ENCODE measurements at places on chromosomes 12 and 14. TPM values are rescaled to one million over a fixed set of nuclear protein-coding genes. Genes with fewer than 3 reads are reported as not detected.

The TOMM20L gene
- total RNA-seq: not detected

The AICDA gene
- total RNA-seq: 27.6 TPM

The OR4E2 gene
- not detected for total RNA-seq

The ACVRL1 gene
- total RNA-seq: 4.4 TPM

The TMPRSS12 gene
- total RNA-seq: not detected

The PGAM5 gene
- 66.6 TPM for total RNA-seq

The AJUBA gene
- 109 TPM for total RNA-seq

The PCED1B gene
- not detected for total RNA-seq

The SLCO1C1 gene
- not detected for total RNA-seq

The PAPLN gene
- 21.2 TPM for total RNA-seq

The SERPINA12 gene
- total RNA-seq: not detected

The TMPO gene
- 264 TPM for total RNA-seq

The C12orf76 gene
- total RNA-seq: 3.6 TPM

The CD163 gene
- not detected for total RNA-seq

The ISCA2 gene
- 48.5 TPM for total RNA-seq

The DBX2 gene
- not detected for total RNA-seq

The SIX1 gene
- total RNA-seq: 22.9 TPM

The RASAL1 gene
- 29.3 TPM for total RNA-seq

The COX6A1 gene
- 793 TPM for total RNA-seq

Measured in Caki2 (cell line).